ENCODE measurements at places on chromosomes 2 and 18.

DNA sequence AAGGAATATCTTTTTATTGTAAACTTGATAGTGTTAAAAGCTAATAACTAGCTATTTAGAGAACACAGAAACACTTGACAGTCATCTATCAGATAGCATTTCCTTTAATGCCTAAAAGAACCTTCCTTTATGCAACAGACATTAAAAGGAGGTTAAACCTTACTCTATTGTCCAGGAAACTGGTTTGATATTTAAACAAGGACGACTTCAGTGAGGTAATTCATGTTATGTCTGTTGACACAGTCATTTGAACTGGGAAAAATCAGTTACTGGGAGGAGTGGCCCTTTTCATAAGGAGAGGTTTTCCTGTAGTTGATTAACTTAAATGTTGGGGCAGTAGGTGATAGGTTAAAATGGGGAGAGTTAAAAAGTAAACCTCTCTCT is 6.7 kb downstream of the TGIF1 start:
- DNase-seq = no peak

DNA sequence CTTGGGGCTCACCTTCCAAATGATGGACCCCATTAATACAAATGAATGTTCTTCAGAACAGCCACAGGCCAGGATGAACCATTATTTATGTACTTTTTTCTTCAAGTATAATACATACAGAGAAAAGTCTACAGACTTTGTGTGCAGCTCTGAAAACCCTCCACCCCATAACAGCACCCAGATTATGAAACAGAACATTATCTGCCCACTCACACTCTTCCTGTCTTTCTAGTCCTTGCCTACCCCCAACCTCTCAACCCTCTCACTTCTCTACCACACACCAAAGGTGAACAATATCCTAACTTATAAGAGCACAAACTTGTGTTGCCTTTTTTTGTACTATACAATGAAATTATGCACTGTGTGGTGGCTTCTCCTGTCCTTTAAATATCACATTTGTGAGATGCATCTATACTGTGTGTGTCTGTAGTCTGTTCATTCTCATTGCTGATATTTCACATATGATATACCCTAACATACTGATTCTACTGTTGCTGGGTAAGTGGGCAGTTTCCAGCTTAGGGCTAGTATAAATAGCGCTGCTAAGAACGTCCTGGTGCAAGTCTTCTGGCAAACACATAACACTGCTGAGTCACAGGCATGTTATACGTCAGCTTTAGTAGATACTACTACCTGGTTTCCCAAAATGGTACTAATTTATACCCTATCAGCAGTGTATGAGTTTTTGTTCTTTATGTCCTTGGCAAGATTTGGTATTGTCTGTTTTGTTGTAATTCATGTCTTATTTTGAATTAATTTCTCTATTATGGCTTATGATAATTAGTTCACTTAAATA is 1.0 kb upstream of the NPHP1 start:
- no peak for DNase-seq

GRCh38 chr2:37718515-37719161 is 47.2 kb upstream of the CDC42EP3 start:
- DNase-seq = no peak

DNA sequence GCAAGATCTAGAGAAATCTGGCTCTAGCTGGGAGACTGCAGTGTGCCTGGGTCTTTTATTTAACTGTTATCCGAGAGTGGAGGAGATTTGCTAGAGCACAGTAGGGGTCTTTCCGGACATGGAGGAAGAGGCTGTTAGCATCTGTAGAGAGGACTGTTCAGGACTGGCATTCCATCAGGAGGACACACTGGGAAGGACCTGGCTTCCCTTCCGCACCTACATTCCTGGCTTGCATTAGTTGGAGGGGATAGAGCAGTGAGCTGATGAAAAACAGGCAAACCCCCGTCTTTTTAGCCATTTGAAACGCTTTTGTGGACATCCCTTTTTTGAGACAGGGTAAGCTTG is 874 bp upstream of the PIEZO2 start:
- DNase-seq = no peak

DNA sequence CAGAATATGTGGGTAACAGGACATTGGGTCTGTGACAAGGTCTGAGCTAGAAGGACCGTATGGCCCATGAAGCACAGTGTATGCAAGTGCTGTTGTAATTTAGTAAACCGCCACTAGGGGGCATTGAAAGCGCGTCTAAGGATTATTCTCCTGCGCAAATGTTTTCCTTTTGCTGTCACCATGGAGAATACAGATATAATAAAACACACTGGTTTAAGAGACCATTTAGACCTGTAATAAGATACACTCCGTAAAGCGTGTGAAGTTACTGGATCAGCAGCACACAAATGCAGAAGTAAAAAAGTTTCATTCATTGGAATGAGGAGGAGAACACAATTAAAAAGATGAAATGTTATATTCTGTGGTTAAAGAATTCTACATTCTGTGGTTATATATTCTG is 272.4 kb downstream of the AGAP1 start:
- no peak for DNase-seq

DNA sequence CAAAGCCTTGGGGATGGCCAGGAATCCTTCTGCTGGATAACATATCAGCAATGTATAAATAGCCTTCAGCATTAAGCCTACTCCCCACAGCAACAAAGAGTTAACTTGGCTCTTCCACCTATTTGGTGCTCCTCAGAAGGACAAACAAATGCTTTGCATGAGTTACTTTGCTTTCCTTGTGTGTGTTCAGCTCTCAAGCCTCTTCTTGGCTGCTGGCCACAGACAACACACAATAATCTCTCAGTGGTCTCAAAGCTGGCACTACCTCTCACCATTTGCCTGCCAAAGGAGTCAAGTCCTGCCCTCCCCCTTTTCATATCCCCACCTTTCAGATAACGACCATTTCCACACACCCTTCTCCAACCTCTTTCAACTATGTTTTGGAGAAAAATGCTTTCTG is 17.5 kb downstream of the FTCDNL1 start:
- no peak for DNase-seq

- DNase-seq = no peak
These were observed 60.1 kb upstream of the TPO start for GRCh38 chr2:1353124-1353523.

DNA sequence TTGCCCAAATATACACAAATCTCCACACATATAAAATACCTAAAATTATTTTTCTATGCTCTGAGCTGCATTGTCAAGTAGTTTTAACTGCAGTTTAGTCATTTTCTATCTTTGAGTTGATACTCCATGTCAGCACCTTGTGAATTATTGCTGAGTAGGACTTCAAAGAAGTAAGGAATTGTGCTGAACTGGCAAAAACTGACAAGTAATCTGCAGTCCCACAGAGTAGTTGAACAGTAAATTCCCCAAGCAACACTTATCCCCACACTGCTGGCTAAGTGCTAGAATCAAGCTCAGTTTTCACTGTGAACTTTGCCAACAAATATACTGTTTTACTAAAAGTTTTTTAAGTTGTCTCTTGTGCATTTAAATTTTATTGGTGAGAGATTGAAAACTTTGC is 141.8 kb upstream of the ST6GAL2 start:
- DNase-seq = no peak

- DNase-seq = no peak
These were observed 2.2 kb upstream of the SERTAD2 start for GRCh38 chr2:64655873-64656272.

DNA sequence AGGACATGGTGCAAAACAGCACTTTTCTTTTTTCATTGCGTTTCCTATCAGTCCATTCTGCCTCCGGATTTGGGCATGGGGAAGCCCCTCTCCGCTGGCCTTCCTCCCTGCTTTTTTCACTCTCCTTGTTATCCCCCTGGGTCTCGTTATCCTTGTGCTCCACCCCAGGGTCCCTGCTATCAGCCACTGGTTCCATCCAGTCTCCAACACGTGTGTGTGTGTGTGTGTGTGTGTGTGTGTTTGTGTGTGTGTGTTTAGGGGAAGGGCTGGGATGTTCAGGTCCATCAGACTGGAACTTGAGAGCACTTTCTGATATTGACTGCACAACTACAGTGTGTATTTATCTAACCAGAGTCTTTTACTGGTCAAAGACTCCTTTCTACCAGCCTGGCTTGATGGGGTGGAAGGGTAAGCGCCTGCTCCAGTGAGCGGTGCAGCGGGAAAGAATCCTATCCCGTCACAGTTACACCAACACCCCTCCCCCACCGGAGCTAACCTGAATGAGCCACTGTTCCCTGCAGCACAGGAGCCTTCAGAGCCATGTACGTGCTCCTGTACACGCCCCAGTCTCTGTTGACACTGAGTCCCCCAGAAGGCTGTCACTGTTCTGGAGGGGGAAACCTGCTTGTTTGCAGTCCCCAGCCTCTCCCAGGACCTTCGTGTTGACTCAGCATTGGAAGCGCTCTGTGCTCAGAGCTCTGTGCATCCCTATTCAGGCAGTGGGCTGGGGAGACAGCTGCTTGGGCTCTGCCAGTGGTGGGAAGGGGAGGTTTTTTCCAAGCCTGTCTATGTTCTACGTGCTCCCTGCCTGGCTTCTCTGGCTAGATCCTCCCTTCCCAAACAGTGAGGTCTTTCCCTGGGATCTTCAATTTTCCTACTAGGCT is 4.6 kb downstream of the INHA start:
- DNase-seq = no peak

GRCh38 chr18:79949697-79950487 is 1.6 kb downstream of the SLC66A2 start:
- DNase-seq = no peak

GRCh38 chr2:119264781-119265692 is 41.4 kb downstream of the STEAP3 start:
- no peak for DNase-seq

- no peak for DNase-seq
These were observed 40.3 kb downstream of the PMAIP1 start for GRCh38 chr18:59940068-59940467.

DNA sequence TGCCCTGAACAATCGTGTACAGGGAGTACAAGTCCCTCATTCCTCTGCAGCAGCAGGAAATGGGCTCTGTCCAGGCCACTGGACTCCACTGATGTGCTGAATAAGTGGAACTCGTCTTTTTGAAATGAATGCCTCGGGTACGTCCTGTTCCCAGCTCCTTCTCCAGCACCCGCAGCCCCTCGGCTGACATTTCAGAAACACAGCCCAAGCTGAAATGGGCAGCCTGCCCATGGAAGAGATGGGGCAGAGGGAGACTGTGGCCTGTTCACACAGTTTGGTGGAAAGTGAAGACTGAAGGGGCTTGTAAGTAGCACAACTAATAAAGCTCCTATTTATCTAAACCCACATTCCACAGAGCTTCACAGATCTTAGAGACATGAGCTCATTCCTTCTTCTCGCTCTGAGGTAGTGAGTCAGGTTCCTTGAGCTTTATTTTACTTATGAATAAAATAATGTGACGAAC is 498.6 kb downstream of the TXNL1 start:
- no peak for DNase-seq

GRCh38 chr2:213710164-213710563 is 425.9 kb downstream of the SPAG16 start:
- DNase-seq = no peak

DNA sequence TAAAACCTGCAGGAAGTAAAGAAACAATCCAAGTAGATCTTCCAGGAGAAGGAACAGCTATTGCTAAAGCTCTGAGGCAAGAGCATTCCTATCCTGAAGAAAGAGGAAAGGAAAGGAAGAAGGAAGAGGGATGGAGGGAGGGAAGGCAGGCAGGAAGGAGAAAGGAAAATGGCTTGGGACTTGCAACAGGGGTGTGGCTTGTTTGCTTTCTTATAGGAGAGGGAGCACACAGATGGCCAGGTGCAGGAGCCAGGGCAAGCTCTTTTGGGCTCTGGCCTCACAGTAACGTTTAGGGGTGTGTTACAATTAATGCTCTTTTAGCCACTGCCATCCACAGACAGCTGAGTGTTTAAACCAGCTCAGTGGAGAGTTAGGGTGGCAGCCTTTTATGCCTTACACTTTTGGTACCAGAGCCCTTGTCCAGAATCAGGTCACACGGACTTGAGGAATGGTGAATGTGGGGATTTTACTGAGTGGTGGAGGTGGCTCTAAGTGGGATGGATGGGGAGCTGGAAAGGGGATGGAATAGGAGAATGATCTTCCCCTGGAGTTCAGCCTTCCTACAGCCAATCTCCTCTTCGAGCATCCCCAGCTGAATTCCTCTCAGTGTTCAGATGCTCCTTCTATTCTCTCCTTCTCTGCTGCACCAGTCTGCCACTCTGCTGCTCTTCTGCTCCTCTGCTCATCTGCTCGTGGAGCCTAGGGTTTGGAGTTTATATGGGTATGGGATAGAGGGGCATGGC is 108.7 kb upstream of the SLC39A10 start:
- DNase-seq = no peak

GRCh38 chr2:63721082-63721424 is 120.6 kb upstream of the UGP2 start:
- no peak for DNase-seq

GRCh38 chr18:11587846-11588245 is 21.6 kb upstream of the SLC35G4 start:
- DNase-seq = no peak

- DNase-seq = no peak
These were observed 160.4 kb upstream of the FOSL2 start for GRCh38 chr2:28232295-28232694.

DNA sequence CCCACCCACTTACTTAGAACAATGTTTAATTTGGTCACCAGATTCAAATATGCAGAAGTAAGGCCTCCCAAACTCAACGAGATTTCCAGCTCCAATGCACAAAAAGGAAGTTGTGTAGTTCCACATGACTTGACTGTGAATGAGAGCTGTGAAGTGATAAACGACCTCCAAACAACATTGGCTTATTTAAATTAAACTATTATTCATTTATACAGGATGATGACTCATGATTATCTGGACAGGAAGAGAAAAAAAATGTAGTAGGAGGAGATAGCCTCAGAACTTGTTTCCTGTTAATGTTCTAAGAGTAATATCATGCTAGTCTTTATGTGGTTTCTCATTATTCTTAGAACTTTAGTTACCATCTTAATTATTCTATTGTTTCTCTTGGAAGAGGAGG is 237.3 kb downstream of the C1D start:
- no peak for DNase-seq

GRCh38 chr2:187594801-187595200 is 40.6 kb upstream of the TFPI start:
- no peak for DNase-seq

DNA sequence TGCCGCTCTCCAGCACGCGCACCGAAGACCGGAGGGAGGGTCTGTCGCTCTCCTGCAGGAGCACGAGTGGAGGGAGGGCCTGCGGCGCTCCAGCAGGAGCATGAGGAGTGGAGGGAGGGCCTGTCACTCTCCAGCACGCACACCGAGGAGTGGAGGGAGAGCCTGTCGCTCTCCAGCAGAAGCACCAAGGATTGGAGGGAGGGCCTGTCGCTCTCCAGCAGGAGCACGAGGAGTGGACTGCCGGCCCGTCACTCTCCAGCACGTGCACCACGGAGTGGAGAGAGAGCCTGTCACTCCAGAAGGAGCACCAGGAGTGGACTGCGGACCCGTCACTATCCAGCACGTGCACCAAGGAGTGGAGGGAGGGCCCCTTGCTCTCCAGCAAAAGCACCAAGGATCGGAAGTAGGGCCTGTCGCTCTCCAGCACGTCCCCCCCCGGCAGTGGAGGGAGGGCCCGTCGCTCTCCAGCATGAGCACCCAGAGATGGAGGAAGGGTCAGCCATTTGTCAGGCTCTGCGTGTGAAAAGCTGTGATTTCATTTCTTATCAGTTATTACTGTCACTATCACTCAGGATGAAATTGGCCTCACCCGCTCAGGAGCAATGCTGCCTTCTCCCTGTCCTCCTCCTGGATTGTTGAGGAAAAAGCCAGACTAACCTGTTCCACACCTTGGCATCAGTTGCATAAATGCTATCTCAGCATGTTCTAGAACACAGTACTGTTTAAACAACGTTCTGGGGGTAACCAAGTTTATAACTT is 35.9 kb downstream of the ADI1 start:
- DNase-seq = no peak

- no peak for DNase-seq
These were observed 6.6 kb downstream of the DLX2 start for GRCh38 chr2:172095905-172096625.

GRCh38 chr18:63836456-63836855 is 51.0 kb upstream of the SERPINB2 start:
- DNase-seq = no peak

All from activated T-helper 1 cell treated with Interleukin-2 at 50 U/mL for 16 hours (primary cell).